Mesenteric fat pad (tissue), 1 donor: ENCODE measurements at places on chromosomes 11 and 22. TPM values are rescaled to one million over a fixed set of nuclear protein-coding genes. Genes with fewer than 3 reads are reported as not detected.

Gene APIP
- total RNA-seq, result 56.4 TPM

Gene MUC5AC
- total RNA-seq, result not detected

Gene GPR152
- total RNA-seq, result not detected

Gene TEX54
- not detected for total RNA-seq

DNA sequence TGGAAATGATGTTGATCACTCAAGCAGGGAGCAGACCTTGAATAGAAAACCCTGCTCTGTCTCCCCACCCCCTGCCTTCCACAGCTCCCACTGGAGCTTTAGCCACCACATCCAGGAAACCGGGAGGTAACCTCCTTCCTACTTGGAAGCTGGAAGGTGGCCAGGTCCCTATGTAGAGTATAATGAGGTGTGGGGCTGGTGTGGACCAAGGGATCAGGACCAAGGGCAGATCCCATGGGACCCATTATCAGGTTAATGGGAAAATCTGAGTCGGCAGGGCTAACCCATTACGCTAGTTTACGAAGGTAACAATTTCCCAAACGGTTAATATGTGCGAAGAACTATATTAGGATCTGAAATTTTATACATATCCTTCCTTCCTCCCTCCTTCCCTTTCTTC lies 321.9 kb downstream of the MIAT start:
- DNase-seq, result no peak

- no peak for DNase-seq
These were observed 33.5 kb upstream of the RASL10A start for GRCh38 chr22:29348956-29349355.

- DNase-seq, result no peak
These were observed 76.3 kb upstream of the DDI1 start for GRCh38 chr11:103960108-103960507.

DNA sequence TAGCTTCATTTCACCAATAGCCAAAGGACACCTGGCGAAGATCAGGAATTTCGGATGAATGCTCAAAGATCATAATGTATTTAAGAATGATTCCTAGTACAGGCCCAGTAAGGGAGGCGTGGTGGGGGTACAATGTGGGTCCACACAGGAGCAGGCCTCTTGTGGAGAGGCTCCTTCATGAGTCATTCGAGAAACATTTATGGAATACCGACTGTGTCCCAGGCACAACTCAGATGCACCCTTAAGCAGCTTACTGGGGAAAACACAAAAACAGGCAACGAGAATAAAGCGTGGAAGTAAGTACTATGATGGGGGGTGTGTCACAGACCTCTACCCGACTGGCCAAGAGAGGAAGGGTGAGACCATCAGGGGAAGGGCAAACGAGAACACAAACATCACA lies 44.5 kb downstream of the SMCO4 start:
- DNase-seq, result no peak

DNA sequence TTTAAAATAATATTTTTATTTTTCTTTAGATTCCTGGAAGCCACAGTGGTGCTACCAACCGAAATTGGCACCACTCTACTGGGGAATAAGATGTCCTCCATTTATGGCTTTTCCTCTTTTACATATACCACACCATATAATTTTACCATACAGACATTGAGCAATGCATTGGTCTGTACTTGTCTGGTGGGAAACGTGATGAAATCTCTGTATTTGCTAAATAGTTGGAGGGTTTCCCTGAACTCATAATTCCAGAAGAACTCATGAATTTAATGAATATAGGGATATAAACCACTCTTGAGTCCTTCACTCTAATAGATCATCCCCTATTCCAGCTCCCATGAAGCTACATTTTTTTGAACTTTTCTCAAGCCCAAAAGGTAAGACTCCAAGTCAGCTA lies 28.0 kb upstream of the MMP13 start:
- DNase-seq, result no peak

- DNase-seq, result no peak
These were observed 372.4 kb downstream of the NXPE2 start for GRCh38 chr11:115050756-115051155.

GRCh38 chr22:39300186-39300830 lies 19.1 kb downstream of the RPL3 start:
- no peak for DNase-seq

- no peak for DNase-seq
These were observed 75.3 kb downstream of the C22orf31 start for GRCh38 chr22:28986366-28986765.

- DNase-seq, result no peak
These were observed 3.6 kb upstream of the AP2A2 start for GRCh38 chr11:921921-922678.

- no peak for DNase-seq
These were observed 80.1 kb upstream of the NNMT start for GRCh38 chr11:114215871-114216795.

GRCh38 chr22:40728731-40729189 lies 49.5 kb downstream of the MCHR1 start:
- DNase-seq, result no peak
